Activated CD4-positive, CD25-positive, alpha-beta regulatory T cell treated with anti-CD3 and anti-CD28 coated beads, Interleukin-2, amount 50 U/mL, for 72 hours (primary cell): ENCODE measurements at places on chromosomes 13 and 19.

GRCh38 chr19:40945645-40946044, 45.4 kb upstream of the CYP2B6 start:
- no peak for DNase-seq

- DNase-seq, result no peak
Observed at GRCh38 chr13:21055511-21056045, 5.8 kb downstream of the LATS2 start.

DNA sequence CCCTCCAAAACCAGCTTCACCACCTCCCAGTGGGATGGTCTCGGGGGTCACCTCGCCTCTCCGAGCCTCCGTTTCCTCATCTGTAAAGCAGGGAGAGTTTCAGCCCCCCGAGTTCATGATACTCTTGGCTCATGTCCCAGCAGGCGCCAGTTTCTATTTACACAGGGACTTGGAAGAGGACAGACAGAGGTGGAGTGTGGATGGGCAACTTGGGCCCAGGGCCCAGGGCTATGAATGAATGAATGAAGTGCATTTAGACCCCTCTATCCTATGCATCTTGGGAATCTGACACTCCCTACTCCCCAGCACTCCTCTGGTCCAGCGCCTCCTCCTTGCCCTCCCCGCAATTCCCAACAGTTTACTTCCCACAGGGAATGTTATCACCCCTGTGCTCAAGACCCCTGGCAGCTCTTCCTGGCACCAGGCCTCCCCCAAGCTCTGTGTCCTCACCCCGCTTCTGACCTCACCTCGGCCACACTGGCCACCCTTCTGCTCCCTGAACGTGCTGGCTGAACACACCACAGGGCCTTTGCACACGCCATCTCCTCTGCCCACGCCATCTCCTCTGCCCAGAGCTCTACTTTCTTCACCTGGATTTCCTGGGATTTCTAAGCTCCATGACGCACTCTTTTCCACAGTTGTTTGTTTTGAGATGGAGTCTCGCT, 4.9 kb upstream of the C2CD4C start:
- no peak for DNase-seq

- peak; percentile 68 for DNase-seq
Observed at GRCh38 chr19:2016041-2016807, 710 bp upstream of the BTBD2 start.

GRCh38 chr19:10295305-10295846, 5.6 kb downstream of the ICAM5 start:
- DNase-seq, result peak; percentile 62

GRCh38 chr13:100197591-100198365, 108.9 kb downstream of the PCCA start:
- no peak for DNase-seq

DNA sequence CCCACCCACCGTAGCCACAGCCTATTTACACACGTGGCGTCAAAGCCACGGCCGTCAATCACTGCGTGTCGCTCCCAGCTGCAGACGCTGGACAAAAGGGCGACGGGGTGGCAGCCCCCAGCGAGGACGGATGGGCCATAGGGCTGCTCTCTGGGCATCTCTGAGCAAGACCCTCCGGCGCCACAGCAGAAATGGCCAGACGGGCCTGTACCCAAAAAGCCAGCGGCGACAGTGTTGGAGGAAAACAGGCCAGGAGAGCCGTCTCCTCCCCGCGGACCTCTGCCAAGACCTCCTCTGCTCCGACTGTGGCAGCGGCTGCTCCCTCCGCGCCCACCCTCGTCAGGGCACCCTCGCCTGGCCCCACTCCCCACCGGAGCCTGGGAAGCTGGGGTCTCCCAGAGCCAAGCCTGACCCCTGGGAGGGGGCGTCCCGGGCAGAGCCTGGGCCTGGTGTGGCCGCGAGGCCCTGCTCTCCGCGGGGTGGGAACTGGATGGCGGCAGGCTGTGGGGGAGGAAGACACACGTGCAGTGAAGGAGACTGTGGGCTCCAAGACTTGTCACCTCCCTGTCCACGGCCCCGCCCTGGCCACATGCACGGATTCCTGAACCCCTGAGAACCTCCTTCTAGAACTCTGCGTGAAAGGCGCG, 2.7 kb downstream of the C2CD4C start:
- no peak for DNase-seq

DNA sequence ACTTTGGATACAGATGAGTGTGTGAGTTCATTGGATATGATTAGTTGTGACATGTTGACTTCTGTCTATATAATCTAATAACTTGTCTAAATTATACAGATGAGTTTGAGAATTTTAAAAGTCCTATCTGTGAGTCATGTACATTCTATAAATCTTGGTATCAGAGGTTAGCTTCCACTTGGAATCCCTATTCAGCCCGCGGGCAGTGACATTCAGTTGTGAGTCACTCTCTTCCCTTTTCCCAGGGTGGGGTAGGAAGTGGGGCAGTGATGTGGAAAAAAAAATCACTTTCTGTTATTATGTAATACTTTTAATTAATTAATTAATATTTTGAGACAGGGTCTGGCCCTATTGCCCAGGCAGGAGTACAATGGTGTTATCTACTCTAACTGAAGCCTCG, 33.0 kb upstream of the ZNF808 start:
- DNase-seq, result no peak

DNA sequence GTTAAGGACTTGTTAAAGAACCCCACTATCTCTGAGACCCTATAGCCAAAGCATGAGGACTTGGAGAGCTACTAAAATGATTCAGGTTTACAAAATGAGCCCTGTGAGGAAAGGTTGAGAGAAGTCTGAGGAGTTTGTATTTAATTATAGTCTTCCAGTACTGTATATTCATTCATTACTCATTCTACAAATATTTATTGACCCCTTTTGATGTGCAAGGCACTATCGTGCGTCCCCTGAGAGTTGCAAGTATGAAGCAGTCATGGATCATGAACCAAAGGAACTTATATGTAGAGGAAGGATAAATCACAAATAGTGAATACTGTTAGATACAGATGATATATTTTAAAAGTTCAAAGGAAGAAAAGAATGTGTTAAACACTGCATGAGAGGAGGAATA, 84.4 kb downstream of the DNAJC15 start:
- no peak for DNase-seq

DNA sequence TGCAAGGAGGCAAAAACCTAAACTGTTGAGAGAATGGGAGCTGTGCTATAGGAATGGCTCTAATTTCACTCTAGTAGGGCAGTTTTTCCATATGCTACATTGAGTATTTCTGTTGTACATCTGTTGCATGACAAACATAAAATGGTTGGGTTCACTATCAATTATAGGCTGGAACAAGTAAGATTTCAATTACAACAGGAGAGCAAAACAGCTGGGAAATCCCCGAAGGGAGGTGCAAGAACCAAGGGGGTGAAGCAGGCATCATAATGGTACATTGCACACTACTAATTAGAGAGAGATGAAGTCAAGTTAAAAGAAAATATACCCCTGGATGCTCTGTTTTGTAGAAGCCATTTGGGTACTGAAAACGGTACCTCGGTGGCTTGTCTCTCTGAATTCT, 389.5 kb downstream of the PCDH9 start:
- no peak for DNase-seq

GRCh38 chr13:88112526-88112925, 441.4 kb downstream of the SLITRK5 start:
- DNase-seq, result no peak
